ENCODE measurements at places on chromosomes 7 and 10.

- DNase-seq, result no peak
Observed at GRCh38 chr10:44017483-44018145, 367.3 kb downstream of the CXCL12 start.

DNA sequence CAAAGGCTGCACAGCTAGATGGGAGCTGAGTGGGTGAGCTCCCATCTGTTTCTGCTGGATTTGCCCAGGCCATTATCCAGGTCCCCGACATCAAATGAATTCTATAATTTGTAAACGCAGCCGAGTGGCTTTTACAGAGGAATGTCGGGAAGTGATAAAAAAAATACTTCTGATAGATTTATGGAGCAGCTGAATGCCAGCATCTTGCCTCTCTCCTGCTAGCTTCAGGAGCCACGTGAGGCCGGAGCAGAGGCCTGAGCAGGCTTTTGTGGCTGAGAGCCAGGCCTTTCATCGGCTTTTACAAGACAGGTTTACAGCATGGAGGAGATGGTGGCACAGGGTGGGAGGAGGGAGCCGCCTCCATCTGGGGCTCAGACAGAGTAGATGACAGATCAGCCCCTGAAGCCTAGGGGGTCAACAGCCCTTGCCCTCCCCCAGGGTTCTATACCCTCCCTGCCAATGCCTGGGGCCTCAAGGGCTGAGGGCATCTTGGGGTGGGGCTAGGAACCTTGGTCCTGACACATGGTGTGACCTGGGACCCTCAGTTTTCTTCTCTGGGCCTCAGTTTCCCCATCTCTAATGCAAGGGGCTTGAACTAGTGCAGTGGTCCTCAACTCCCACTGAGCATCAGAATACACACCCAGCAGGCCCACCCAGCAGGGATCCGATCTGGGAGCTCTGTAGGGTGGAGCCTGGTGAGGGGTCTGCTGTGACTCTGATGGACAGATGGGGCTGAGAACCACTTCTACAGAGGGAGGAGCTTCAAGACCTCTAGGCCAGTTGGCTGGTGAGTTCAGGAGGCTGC is 44.2 kb upstream of the PCBD1 start:
- no peak for DNase-seq

GRCh38 chr10:88385601-88386203 is 197.4 kb downstream of the RNLS start:
- DNase-seq, result no peak

DNA sequence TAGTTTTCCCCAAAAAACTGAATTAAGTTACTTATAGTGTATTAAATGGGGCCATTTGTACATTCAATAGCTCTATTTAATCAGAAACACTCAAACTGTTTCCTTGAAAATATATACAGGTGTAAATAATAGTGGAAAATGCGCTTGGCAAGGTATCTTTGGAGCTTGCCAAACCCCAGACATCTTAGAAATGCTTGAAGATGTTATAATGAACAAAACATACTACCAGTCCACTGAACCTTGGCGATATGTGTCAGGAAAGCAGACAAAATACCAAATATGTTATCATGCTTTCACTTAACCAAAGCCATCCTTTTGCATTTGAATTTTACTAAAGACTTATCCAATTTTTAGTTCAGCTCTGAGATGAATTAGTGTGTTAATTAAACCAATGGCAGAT is 352.7 kb upstream of the SEMA3A start:
- no peak for DNase-seq

GRCh38 chr10:78915190-78915518 is 153.6 kb upstream of the ZMIZ1 start:
- DNase-seq, result no peak

- no peak for DNase-seq
Observed at GRCh38 chr10:90561666-90562065, 296.2 kb downstream of the HTR7 start.

DNA sequence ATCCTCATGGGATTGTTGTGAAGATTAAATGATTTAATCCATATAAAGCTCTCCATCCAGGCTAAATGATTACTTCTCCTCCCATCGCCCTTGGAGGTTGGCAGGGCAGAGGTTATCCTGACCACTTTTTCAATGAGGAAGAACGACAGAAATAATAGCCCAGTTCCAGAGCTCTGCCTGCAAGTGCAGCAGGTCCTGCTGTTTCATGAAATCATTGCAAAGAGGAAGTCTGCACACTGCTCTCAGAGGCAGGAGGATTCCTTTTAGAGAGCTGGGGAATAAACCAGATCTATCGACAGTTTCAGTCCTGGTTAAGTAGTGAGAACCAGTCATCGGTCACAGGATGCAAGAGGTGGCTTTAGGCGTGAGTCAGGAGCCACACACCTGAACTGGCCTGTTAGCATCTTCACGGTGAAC is 25.0 kb upstream of the CDH23 start:
- DNase-seq, result no peak

- DNase-seq, result no peak
Observed at GRCh38 chr7:34131371-34131770, 226.0 kb downstream of the BMPER start.

DNA sequence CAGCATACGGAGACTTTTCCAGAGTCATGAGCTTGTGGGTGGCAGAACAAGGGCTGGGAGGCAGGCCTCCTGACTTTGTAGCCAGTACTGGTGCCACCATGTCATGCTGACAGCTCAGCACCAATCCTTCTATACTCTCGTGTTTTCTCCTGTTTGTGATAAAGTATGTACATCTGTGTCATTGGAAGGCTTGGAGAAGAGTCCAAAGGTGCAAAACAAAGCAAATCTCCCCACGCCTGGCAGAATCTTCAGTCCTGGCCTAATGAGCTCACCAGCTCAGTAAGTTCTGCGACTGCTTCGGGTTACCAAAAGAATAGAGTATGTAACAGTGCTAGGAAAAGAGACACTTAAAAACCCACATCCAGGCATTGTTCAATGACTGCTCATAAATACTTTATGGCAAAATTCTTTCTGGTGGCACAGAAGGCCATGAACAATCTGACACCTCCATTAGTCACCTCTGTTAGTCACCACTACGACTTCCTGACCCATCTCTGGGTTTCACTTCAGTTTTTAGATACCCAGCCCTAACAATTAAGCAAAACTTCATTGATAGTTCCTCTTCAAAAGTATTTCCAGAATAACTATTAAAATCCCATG is 24.5 kb downstream of the STEAP1 start:
- DNase-seq, result no peak

DNA sequence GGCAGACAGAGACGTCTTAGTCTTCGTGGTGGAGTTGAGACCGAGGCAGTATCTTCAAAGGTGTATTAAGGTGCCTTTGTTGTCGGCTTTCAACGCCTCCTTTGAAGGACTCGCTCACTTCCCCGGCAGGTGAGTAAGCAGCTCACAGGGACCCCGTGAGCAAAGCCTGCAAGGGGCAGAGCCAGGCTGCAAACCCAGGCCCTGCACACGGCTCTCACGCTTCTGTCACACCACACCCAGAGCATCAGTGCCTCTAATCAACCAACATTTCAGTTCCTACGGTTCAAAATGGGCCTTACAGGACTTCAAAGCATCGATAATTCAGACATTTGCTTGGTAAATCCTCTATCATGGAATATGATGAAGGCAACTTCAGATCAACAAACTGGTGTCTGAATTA is 64.8 kb upstream of the INSIG1 start:
- DNase-seq, result no peak

GRCh38 chr10:88582806-88583583 is at the start of gene RNLS:
Gene RNLS (minus strand): TSS chr10:88583318.
- peak; percentile 81 for DNase-seq

DNA sequence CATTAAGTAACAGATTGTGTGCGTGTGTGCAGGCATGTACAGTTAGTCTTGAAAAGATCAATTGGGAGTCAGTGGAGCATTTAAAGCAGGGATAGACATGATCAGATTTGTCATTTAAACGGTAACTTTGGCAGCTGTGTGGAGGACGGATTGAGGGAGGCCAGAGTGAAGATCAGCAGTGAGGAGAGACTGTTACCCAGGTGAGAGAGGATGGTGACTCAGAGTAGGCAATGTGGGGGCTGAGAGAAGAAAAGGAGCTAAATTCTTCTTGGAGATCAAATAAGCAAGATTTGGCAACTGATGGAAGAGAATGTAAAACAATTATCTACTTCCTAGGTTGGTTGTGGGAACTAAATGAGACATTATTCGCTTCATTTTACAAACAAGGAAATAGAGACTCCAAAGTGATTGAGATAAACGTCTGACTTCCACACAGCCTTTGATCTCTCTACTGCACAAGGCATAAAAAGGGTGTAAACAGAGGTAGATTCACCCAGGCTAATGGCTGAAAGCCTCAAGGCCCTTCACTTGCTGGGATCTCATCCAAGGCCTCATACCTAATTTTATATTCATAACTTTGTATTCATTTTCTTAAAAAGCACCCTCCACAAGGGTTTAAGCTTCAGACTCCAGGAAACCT is 665.1 kb upstream of the GALNT17 start:
- no peak for DNase-seq

DNA sequence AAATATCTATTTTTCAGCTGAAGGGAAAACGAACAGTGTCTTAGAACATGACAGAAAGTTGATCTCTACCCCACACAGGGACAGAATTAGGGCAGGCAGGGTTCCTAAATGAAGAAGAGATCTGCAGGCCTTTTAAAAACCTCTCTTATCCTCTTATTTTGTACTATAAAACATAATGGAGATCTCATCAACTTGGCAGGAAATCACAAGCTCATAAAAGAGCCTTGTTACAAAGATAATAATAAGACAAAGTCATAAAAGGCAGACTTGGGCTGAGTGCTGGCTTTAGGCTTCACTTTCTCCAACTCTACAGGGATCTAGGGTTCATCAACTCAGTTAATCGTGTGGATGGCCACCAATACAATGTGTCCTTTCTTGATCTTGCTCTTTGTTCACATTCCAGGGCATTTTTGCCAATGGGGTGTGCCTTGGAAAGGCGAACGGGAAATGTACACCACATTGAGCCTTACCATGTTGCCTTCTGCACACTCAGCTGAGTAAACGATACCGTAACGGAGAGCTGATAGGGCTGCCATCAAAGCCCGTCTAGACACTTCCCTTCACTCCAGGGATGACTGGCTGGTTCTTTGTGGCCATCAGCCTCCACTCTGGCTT is 7.1 kb upstream of the TEX36 start:
- DNase-seq, result no peak

GRCh38 chr10:112723876-112724275 is 226.2 kb upstream of the TCF7L2 start:
- DNase-seq, result no peak

DNA sequence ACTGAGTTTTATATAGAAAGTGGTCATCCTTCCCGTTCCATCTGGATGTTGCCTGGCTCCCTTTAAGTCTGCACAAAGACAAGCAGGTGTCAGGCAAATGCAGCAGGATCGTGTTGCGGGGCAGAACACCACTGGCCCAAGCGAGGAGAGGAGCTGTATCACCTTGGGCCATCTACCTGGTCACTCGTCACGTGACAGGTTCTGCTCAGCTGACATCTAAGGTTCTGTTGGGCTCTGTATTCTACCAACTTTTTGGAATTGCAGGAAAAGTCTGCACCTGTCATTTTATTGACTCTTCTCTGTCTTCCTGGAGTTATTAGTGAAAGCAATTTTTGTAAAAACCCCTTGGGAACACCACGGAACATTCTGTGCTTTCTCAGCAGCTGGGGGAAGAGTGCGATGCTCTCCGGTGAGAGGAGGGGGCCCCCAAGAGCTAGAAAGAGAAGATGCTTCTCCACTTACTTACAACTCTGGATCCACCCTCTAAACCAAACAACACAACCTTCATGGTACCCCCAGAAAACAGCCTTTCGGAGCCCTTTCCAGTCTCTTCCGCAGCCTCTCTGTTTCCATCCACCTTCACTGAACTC is 83.4 kb upstream of the NMT2 start:
- DNase-seq, result no peak

GRCh38 chr10:69223028-69223342 is 2.9 kb downstream of the HKDC1 start:
- no peak for DNase-seq

DNA sequence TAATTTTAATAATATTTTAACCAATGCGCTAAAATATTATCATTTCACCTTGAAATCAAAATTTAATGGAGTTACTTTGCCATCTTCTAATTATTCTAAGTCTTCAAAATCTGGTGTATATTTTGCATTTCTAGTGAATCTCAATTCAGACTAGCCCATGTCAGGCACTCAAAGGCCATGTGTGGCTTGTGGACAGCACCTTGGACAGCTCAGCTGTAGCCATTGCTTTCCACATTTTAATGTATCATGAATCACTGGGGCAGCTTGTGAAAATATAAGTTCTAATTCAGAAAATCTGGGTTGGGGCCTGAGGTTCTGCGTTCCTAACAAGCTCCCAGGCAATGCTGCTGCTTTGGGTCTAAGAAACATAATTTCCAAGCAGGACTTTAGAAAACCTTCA is 57.2 kb downstream of the MGAM2 start:
- DNase-seq, result no peak

DNA sequence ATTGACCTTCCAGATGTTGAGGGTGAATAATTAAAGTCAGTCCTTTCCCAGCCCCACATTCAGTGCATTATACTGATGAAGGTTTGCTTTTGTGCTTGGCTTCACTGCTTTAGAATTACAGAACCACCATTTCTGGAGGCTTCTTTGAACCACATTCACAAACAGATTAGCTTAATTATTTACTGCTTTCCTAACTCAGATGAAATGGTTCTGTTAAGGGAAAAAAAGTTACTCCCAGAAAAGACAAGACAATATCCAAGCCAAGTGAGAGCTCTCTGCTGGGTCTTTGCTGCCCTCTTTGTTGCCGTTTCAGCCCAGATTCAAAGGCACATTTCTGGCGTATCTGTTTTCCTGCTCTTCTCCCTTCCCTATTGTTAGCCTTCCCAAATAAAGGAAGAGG is 188.9 kb downstream of the AHR start:
- no peak for DNase-seq

GRCh38 chr10:18179891-18180290 is 39.7 kb downstream of the CACNB2 start:
- peak; percentile 6 for DNase-seq

- no peak for DNase-seq
Observed at GRCh38 chr10:120657371-120657770, 193.8 kb upstream of the WDR11 start.
